Posterior cingulate gyrus (tissue), 11 donors: ENCODE measurements at places on chromosomes 16 and 17.

DNA sequence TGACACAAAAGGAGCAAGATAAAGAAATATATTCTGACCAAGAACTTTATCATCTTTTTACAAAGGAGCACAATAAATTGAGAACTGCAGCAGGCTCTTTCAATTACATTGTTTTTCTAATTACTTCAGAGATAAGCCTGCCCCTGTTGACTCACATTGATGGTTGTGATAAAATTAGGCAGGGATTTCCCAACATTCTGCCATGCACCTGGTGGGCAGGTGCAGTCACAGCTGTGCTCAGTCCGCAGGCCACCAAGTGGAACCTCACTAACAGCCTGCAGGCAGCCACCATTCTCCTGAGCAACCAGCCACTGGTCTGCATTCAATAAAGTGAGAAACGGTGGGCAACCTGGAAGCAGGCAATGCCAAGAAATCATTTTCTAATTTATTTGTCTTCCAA, 5.1 kb downstream of the FANCA start:
- DNase-seq, result no peak

DNA sequence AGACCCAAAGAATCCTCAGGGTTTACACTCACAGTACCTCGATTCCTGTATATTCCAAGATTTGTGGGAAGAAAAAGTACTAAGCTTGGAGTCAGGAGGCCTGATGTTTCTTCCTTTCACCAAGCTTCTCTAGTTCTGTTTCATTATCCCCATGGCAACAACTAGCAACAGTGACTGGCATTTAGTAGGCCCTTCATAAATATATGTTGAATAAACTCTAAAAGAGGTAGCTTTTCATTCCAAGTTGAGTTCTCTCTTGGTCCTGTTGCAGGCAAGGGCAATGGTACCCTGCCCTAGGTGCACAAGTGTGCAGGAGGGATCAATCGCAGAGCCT, 527 bp upstream of the UBE2Z start:
- no peak for DNase-seq

DNA sequence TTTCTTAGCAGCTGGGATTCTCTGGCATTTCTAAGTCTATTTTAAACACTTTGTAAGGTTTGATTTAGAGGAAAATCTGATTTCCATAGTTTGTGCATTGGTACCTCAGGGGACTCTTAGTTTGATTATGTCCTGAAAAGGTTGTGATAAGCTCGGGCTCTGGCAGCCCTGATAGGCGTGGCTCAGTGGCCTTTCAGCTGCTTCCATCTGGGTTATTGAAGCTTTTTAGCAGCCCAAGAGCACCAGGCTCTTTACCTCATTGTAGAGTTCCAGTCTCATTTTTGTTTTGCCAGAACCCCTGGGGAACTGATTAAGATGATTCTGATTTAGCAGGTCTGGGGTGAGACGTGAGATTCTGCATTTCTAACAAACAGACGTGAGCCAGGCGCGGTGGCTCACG, 412.3 kb downstream of the XYLT1 start:
- no peak for DNase-seq

GRCh38 chr17:33904476-33904875, 350.6 kb upstream of the CCL2 start:
- no peak for DNase-seq

- peak; percentile 91 for DNase-seq
Observed at GRCh38 chr16:12178251-12178990, 201.9 kb downstream of the SNX29 start.

DNA sequence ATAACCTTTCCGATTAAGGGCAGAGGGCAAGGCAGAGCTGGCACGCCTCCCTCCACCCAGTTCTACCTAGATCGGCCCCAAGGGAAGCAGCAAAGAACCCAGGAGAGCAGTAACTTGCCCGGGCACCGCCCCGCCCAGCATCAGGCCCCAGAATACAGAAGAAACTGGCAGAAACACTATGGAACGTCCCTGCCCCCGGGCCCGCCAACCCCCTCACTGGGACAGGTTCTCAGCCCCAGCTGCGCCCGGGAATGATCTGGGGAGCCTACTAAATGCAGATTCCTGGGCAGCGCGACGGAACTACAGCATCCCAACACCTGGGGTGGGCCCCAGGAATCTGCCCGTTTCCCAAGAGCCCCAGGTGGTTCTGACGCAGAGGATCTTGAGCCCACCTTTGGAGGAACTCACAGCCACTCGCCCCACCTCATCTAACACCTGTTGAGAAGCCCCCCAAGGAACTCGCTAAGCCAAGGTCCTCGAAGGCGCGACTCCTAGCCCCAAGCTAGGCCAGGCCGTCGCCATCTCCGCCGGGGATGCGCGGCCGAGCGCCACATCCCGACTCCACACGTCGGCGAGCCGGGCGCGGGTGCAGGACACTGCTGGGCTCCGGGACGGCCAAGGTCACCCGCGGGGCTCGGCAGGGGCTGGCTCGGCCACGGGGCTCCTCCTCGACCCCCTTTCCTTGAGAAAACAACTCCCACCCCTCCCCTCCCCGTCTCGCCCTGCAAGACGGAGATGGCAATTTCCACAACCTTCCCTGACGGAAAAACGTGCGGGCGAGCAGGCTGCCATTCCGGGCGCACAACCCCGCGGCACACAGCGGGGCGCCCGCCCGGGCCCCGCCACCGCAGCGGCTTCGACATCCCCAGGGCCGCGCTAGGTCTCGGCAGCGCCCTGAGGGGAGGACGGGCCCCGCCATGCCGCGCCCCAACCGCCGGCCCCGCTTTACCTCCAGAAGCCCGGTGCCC, 913 bp downstream of the CDIP1 start:
- DNase-seq, result no peak

GRCh38 chr16:89026121-89026612, 49.2 kb upstream of the CBFA2T3 start:
- DNase-seq, result no peak

- no peak for DNase-seq
Observed at GRCh38 chr17:31560616-31561235, 169.3 kb downstream of the RAB11FIP4 start.

GRCh38 chr17:32307658-32308057, 34.3 kb downstream of the C17orf75 start:
- DNase-seq, result no peak

GRCh38 chr17:68433911-68434508, 23.3 kb downstream of the WIPI1 start:
- DNase-seq, result no peak

- DNase-seq, result no peak
Observed at GRCh38 chr17:80687839-80688238, 143.2 kb downstream of the RPTOR start.

DNA sequence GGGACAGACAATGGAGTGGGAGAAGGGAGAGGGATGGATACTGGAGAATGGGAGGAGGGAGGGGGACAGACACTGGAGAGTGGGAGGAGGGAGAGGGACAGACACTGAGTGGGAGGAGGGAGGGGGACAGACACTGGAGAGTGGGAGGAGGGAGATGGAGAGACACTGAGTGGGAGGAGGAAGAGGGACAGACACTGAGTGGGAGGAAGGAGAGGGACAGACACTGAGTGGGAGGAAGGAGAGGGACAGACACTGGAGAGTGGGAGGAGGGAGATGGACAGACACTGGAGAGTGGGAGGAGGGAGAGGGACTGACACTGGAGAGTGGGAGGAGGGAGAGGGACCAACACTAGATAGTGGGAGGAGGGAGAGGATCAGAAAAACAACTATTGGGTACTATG, 426.7 kb upstream of the PMFBP1 start:
- DNase-seq, result no peak

GRCh38 chr17:76926237-76926866, 58.1 kb downstream of the MGAT5B start:
- DNase-seq, result no peak

GRCh38 chr16:81817296-81817695, 38.2 kb downstream of the PLCG2 start:
- DNase-seq, result no peak
